ENCODE measurements at places on chromosomes 7 and 10.

DNA sequence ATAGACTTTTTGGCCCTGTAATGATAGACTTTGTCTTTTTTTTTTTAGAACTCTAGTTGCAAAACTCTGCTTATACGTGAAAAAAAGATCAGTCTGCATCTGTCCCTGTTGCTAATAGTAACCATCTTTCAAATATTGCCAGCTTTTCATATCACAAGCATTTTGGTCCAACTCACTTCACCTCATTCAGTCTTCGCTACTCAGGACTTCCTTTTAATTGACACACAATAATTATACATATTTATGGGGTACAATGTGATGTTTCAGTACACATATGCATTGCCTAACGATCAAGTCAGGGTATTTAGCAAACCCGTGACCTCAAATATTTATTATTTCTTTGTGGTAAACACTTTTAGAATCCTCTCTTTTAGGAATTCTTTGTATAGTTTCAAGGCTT lies 867.0 kb upstream of the C7orf33 start:
- no peak for DNase-seq

- DNase-seq = no peak
These were observed 9.1 kb upstream of the XPNPEP1 start for GRCh38 chr10:109932391-109932790.

DNA sequence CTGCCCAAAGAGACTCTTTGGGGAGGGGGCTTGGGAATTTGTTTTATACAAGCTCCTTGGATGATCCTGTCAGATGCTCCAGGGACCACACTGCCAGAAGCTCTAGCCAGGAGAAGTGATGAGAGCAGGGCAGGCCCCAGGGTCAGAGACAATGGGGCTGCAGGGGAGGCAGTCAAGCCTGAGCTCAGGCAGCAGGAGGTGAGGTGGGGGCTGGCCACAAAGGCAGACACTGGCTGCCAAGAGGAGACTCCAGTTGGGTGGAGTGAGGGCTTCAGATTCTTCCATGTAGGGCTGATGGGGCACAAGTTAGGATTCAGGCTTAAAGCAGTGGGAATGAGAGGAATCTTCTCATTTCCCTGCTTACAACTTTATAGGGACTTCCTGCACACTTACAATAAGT lies 35.6 kb upstream of the LOXL4 start:
- no peak for DNase-seq

DNA sequence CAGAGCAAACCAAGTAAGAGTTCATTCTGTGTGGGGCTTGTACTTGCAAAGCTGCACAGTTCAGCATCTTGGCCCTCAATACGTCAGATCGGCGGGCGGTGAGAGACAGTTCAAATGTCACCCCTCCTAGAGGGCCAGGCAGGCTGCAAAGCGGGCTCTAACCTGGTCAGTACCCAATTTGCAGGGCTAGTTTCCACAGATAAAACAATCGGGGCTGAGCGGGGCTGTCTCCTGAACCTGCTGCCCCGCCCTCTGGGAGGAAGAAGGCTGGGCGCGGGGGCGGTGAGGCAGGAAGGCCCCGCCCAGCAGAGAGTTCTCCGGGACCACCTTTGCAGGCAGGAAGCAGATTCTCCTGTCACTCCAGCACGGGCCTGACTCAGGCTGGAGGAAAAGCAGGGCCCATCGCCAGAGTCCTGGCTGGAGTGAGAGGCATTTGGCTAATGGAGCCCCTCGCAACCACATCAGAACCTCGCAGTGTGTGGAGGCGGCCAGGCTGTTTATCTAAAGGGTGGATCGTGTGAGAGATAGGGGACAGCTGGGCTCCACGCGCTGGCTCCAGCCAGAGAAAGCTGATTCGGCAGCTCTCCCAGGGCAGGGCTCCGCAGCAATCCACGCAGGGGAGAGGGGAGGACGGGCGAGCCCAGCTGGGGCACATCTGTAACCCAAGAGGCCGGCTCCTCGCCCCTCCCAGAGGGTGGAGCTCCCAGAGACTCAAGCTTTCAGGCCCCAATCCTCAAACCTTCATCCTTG lies 83.1 kb downstream of the SH3PXD2A start:
- no peak for DNase-seq

DNA sequence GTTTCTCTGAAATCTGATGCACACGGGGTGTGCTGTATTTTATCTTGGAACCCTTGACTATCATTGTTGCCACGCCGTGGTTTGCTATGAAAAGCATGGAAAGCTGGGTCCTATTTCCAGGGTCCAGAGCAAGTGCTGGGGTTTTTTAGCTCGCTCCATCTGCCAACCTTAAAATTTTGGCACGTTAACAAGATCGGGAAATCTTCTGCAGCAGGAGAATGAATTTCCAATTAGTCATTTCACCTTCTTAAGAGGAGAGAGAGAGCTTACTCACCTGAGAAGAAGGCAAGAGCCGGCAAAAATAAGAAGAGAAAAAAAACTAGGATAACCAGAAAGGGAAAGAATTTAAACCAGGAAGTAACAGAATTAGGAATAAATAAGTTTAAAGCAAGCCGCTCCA lies 223.6 kb upstream of the CELF2 start:
- no peak for DNase-seq

- no peak for DNase-seq
These were observed 45.4 kb downstream of the DKK1 start for GRCh38 chr10:52359441-52359840.

DNA sequence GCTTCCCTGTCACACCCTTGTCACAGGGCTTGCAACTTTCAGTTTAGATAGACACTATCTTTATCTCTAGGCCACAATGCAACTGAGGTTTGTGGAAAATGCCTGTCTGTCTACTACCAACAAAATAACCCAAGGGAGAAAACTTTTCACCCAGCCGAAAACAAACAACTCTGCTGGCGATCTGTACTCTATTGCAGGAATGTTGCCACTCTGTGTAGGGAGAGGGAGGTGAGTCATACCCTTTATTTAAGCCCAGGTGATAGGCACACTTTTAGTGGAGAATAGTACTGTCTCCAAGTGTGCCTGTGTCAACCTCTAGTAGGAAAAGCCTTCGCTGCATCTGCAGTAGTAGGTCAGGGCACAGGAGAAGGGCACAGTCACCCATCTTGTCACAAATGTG lies 108.3 kb downstream of the SLC25A40 start:
- DNase-seq = no peak

- DNase-seq = no peak
These were observed 329.1 kb downstream of the PTPRN2 start for GRCh38 chr7:158258411-158259130.

DNA sequence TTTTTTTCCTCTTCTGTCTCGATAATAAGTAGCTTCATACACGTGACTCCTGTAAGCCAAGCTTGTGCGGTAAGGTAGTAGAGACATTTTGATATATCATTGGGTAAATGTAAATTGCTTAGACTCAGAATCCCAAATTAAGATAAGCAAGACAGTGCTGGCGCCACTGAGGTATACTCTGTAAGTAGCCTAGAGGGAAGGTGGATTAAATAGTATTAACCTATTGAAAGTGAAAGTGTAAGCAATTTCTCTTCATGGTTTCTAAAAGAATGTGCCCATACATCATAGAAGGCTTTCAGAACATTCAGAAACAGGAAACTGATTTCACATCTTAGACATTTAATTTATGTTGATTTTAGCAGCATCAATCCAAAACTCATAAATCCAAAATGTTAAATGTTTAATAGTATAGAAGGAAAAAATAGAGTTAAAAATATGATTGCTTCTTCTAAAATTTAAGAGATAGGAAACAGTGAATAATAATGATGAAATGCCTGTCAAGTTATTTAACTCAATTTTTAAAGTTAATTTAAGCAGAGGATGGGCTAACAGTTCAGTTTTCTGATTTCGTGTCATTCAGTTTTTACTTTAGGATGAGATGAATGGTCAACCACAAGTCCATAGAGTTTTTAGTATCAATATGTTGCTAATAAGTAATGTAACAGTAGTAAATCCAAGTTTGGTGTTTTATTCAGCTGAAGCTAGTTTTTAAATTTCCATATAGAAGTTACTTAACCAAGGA lies 36.8 kb downstream of the LRRC72 start:
- DNase-seq = no peak

- peak; percentile 4 for DNase-seq
These were observed at the start of gene KIAA1217 for GRCh38 chr10:24208661-24209431. Gene KIAA1217, plus strand, starts transcription at chr10:24209138. Its CDS starts 56 bp downstream, at chr10:24209194.

- DNase-seq = no peak
These were observed 2.0 kb downstream of the EN2 start for GRCh38 chr7:155459700-155460461.

DNA sequence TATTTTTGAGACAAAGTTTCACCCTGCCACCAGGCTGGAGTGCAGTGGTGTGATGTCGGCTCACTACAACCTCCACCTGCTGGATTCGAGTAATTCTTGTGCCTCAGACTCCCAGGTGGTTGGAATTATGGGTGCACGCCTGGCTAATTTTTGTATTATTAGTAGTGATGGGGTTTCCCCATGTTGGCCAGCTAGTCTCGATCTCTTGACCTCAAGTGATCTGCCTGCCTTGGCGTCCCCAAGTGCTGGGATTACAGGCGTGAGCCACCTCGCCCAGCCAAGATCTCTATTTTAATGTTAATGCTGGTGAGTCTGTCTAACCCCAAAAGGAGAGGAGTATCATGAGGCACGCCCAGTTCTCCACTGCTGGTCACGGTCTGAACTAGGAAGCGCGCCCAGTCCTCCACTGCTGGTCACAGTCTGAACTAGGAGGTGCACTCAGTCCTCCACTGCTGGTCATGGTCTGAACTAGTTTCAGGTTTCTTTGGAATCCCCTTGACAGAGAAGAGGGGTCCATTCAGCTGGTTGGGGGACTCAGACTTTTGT lies 5.6 kb upstream of the LRRC27 start:
- DNase-seq = no peak

DNA sequence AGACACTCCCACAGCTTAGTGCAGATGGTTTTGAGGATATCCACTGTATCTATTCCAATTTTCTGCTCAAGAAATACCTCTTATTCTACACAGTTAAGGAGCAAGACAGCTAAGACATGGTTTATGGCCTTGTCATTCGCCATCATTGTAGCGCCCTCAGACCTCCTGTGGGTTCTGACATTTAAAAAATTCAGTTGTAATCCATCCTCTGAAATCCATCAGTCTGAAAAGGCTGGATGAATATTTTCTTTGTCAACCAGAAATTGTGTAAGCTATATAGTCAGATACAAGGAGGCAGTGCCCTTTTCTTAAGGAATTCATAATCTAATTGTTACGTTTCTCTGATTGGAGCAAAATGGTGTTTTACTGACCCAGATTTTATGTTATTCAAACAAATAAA lies 353.6 kb downstream of the GALNT17 start:
- no peak for DNase-seq

- no peak for DNase-seq
These were observed 150.8 kb upstream of the FAM3C start for GRCh38 chr7:121546632-121547543.

DNA sequence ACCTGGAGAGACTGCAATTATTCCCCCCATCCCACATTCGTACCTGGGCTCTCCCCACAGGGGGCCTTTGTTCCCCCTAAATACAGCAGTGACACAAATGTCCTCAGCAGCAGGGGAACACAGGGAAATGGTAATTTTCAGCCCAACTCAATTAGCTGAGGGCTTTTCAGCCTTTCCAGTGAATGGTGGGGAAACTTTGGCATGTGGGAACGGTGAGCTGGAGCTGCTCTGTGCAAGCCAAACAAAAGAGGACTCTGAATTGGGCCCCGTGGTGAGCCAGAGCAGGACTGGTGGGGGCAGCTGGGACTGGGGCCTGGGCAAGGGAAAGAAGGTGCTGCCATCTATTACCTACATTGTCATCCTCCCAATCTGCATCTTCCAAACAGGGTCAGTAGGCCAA lies 51.0 kb downstream of the FBXW4 start:
- DNase-seq = no peak

DNA sequence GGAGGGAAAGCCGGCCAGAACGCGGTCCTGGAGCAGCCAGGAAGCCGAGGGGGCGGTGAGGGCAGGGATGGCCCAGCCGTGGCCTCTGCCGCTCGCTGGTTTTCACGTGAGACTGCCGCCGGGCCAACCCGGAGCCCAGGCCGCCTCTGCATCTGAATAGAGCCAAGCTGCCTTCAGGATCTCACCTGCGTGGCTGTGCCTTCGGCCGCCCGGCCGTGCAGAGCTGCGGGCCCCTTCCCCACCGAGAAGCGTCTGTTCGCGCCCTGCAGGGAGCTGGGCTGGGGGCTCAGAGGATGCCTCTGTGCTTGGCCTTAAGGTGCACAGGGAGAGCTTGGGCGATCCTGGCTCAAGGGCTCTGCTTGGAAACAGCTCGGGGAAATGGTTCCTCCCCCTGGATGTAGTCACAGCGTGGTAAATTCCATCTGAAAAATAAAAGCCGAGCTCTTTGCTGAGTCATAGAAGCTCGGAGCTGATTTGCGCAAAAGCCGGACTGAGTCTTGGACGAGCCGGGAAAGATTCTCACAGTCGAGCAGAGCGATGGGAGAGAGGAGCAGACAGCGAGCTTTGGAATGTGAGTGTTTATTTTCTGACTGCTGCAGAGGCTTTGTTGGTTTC lies at the start of gene JAKMIP3:
TSS of gene JAKMIP3 (plus strand) at position 456 of the 615 bp plus-strand sequence. CDS start 38,863 bp downstream, outside the sequence.
- DNase-seq = no peak

DNA sequence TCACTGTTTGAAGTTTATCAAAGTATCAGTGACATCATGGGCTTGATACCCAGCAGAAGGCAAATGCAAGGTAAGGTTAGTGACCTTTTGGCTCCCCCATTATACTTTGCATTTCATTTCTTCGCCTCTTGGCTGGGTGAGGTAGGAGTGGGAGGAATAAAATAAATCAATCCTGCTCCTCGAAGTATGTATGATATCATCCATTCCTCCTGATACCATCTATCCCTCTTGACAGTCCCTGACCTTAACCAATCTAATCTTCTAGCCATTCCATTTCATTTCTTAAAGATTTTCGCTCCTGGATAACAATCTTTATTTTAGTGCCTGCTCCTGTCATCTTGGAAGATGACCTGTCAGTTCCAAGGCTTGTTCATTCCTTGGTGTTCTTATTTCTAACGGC lies 1083.3 kb downstream of the NXPH1 start:
- DNase-seq = no peak

- no peak for DNase-seq
These were observed 43.2 kb downstream of the HTRA1 start for GRCh38 chr10:122504610-122504950.

GRCh38 chr7:130189343-130189742 lies 15.9 kb downstream of the TMEM209 start:
- no peak for DNase-seq

GRCh38 chr7:28296571-28297483 lies 115.5 kb upstream of the CREB5 start:
- peak; percentile 27 for DNase-seq

- no peak for DNase-seq
These were observed 72.6 kb downstream of the INPP5A start for GRCh38 chr10:132610071-132610701.

- no peak for DNase-seq
These were observed 115.4 kb downstream of the SDK1 start for GRCh38 chr7:3416453-3416852.

All from stimulated activated CD4-positive, alpha-beta T cell treated with anti-CD3 and anti-CD28 coated beads, TNF-alpha, amount 100 ng/mL, for 24 hours (primary cell).